ENCODE measurements at places on chromosomes 6 and 20. TPM values are rescaled to one million over a fixed set of nuclear protein-coding genes. Genes with fewer than 3 reads are reported as not detected.
A peak's percentile ranks its signal among the peaks of the same experiment; 100 is the strongest.

TAGAP gene
- total RNA-seq, result 8.1 TPM

PACRG gene
- total RNA-seq, result not detected

DNA sequence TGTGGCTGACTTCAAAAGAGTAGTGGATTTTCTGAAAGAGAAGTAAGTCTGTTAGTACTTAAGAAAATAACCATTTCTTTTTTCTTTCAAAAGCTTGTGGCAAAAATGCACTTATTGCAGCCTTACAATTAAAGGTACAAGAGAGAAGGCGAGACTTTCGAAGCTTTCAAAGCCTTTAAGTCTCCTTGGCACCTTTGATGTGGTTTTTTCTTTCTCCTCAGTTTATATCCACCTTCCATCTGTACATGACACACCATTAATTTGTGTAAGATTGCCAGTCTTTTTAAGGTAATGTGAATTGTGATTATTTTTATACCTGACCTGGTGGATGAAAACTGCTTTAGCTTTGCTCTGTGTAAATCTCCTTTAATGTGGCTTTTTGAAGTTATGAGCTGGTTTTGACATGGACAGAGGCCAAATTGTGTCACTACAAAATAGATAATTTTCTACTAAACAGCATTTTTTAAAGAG, 466.1 kb downstream of the CDKAL1 start:
- DNase-seq, result no peak
- H3K27me3 ChIP-seq, result no peaks in the 10 kb centered on the region
- H3K27ac ChIP-seq, result no peak overlapping the region
- H3K36me3 ChIP-seq, result no peaks in the 10 kb centered on the region
- no peak overlapping the region for H3K4me3 ChIP-seq
- H3K4me1 ChIP-seq, result peaks cover 8% of the 10 kb centered on the region

- no peaks in the 10 kb centered on the region for H3K36me3 ChIP-seq
- no peak overlapping the region for H3K27ac ChIP-seq
- peak overlapping the region; percentile 40 for H3K4me3 ChIP-seq
- no peak for DNase-seq
- H3K4me1 ChIP-seq, result peaks cover 31% of the 10 kb centered on the region
- H3K27me3 ChIP-seq, result no peaks in the 10 kb centered on the region
These were observed 60.4 kb downstream of the SRC start for GRCh38 chr20:37406010-37406998.

DNA sequence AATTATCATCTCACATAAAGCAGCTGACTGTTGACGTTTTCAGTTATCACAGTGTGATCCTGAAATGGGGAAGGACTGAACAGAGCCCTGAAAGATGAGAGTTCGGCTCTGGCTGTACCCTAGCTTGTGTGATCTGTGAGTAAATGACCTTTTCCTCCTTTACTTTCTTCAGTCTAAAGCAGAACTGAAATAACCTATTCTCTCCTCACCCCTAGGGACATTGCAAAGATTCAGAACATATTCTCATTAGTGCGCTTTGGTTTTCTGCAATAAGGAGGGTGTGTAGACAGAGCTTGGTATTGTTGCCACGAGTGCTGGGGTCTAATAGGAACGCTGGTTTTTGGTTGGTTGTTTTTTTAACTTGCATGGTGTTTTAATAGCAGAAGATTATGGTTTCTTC, 16.7 kb downstream of the FARS2 start:
- no peaks in the 10 kb centered on the region for H3K4me1 ChIP-seq
- no peaks in the 10 kb centered on the region for H3K27me3 ChIP-seq
- H3K4me3 ChIP-seq, result no peak overlapping the region
- H3K36me3 ChIP-seq, result no peaks in the 10 kb centered on the region
- no peak overlapping the region for H3K27ac ChIP-seq

Measured in vagina (tissue), 2 donors.